ENCODE measurements at places on chromosomes 7 and 10.

- DNase-seq = no peak
Measured at GRCh38 chr7:128247640-128248194, 6.6 kb downstream of the LEP start.

GRCh38 chr10:20630092-20630643, 266.9 kb downstream of the NEBL start:
- DNase-seq = no peak

DNA sequence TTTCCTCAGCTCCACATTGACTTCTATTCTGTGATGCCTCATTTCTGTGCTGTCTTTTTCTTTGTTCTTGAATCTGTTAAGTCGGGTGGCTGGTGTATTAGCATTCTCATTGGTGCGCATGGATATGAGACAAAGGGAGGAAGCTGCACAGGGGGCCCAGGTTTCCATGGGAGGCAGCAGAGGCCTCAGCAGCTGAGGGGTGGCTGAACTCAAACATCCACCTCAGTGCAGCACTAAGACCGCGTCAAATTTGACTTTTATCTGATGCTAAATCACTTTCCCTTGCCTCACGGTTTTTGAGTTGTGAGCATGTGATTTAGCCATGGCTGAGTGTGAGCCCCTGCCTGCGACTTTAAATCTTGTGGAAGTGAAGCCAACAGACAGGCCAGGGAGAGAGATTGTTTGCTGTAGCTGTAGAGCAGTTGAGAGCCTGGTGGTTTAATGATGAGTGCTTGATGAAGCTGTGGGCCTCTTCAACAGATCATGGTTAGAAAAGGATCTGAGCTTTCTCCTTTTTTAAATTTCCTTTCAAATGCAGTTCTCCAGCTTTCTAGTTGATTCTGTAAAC, 193.3 kb upstream of the ZNF804B start:
- no peak for DNase-seq

DNA sequence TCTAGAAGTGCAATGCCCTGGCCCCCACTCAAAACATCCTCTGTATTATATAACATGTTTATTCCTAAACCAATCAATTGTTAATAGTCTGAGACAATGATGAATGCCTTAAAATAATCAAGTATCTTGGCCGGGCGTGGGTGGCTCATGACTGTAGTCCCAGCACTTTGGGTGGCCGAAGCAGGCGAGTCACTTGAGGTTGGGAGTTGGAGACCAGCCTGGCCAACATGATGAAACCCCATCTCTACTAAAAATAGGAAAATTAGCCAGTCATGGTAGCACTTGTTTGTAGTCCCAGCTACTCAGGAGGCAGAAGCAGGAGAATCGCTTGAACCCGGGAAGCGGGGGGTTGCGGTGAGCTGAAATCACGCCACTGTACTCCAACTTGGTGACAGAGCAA, 29.4 kb upstream of the CACNA2D1 start:
- DNase-seq = no peak

GRCh38 chr10:17835688-17836087, 26.5 kb downstream of the MRC1 start:
- DNase-seq = no peak

- no peak for DNase-seq
Measured at GRCh38 chr7:82442492-82443035, 1.0 kb downstream of the CACNA2D1 start.

DNA sequence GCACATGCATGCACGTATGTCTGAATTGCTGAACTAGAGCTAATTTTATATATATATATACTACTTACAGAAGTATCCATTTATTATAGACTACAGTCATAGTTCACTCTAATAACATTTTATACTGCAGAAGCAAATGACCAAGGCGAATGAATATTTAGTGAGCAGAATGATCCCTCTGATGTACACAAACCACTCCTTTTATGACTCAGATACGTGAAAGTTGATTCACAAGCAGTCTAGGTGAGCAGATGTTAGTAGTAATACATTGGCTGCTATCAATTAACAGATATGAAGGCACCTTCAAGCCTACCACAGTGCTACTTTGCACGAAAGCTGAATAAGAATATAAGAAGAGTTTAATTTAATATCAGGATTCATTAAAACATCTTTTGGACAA, 10.4 kb downstream of the GPAM start:
- no peak for DNase-seq

DNA sequence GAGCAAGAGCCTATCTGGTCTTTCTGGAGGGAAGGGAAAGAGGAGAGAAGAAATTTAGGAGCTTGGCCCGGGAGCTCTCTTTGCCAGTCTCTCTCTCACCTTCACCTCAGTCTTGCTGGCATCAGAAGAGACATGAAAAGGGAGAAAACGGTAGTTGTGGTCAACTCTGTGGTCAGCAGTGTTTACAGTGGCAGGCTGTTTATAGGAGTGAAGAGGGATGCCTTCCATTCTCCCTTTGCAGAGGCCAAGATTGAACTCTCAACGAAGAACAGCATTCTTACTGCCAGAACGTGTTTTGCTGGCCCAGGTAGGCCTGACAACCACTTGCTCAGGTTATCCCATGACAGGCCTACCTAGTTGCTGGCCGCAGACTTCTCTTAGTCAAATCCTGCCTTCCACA, 133.3 kb downstream of the CCDC3 start:
- no peak for DNase-seq

DNA sequence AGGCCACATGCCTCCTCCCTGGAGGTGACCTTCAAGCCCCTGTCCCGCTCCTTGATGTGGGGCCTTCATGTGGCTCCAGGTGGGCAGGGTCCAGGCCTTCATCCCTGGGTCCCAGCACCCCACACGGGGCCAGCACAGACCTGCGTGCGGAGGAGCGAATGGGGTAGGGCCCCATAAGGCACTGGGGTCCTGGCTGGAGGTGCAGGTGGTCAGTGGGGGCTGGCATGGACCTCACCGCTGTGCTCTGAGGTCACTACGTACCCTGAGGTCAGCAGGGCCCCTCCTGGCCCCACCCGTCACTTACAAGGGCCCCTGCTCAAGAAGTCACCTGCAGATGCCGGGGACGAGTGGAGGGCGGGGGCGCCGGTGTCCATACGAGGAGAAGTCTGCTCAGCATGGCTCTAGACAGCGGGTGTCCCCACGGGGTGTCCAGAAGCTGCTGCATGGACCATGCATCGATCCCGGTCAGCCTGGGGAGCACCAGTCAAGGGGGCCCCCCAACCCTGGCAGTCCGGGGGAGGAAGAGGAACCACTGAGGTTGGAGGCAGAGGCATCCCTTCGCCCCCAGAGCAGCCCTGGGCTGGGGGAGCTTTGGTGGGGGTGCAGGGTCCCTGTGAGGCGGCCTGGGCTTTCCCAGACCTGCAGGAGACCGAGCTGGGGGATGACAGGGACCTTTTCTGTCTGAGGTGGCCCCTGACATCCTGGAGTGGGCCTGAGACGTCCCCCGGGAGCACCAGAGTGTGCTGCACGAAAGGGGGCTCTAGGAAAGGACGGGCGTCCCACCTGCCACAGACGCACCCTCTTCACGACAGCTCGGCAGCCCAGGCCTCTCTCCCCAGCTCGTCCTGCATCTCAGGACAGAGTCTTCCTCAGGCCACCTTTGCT, 34.6 kb downstream of the UNCX start:
- DNase-seq = no peak

- DNase-seq = no peak
Measured at GRCh38 chr10:97028126-97028831, 157.5 kb downstream of the SLIT1 start.

DNA sequence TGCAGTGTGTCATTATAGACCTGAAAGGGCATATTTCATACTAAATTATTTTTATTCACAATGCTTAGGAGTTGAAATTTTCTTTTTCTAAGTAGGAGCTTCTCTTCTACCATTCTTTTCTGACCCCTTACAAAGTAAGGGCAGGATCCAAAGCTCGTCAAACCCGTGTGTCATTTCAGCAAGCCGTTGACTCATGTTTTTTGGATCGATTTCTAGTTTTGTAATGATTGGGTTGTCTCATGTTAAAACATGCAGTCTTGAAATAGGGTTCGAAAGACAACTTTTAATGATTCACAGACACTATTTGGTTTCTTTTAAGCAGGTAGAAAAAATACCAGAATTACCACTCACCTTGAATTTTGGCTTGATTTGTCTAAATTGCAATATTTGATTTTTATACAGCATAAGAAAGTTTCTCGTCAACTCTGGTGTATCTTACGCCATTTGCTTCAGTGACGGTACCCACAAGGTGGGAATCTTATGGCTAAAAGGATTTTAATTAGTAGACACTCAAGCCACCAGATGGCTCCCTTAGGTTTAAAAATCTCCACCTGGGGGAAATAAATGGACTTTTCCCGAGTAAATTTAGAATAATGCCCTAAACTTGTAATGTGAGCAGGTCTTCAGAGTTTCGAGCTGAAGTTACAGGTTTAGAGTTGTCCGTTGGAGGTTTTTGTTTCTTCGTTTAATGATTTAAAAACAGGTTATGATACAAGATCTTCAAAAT, 283.4 kb downstream of the CCDC3 start:
- no peak for DNase-seq

DNA sequence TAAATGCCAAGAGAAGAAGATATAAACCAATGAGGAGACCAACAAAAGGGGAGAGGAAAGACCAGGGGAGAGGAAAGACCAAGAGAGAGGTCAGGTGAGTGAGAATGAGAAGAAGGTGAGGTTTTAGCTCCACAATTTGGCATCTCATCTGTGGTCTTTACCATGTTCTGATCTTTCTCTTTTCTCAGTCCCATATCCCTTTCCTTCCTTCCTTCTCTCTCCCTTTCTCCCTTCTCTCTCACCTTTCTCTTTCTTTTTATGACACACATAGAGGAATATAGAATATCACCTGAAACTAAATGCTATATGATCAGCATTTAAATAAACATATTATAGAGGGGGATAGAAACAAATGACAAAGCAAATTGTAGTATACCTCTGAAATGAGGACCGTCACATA, 57.4 kb downstream of the ATE1 start:
- DNase-seq = no peak

DNA sequence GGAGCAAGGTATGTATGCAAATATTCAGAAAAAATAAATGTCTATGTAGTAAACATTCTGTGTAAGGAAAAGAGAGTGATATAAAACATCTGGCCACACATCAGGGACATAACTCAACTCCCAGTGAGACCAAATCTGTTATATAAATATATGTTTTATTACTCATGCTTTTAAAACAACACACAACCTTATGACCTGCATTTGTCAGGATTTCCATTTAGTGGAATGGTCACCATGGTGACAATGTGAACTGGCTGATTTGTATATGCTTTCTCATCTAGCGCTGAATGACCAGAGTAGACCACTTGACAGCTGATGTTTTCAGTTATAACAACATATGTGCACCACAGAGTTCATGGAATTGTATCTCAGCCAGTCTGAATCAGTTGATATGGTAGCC, 551.7 kb downstream of the HTR7 start:
- DNase-seq = no peak

DNA sequence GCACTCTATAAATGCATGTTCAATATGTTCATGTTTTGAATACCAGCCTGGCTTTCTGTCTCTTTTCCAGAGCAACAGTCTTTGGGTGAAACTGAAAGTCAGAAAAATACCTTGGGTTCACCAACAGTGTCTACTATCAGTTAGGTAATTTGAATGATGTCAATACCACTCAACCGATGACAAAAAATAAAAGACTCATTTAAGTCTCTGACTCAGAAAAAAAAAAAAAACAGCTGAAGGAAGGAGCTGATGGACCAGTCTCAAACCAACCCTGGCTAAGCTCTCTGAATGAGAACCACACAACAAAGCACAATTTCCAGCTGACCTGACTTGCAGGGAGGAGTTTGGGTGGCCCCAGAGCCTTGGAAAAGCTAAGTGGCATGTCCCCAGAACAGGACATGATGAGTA, 42.5 kb downstream of the ABLIM1 start:
- DNase-seq = no peak

DNA sequence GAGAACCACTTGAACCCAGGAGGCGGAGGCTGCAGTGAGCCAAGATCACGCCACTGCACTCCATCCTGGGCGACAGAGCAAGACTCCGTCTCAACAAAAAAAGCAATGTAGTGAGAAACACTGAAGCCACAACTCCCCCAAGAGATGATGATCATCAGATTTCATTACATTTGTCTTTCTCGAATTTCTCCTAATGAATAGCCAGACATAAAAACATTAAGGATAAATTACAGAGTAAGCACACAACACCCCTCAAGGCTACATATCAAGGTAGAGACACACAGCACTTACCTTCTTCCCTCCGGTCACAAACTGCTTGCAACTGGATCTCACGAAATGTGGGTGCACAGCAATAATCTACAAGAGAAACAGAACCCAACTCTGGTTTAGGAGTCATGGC, 91.5 kb downstream of the VPS41 start:
- no peak for DNase-seq

GRCh38 chr7:27235387-27236311, 7.0 kb upstream of the EVX1 start:
- no peak for DNase-seq

- DNase-seq = no peak
Measured at GRCh38 chr10:86678999-86679792, 10.9 kb downstream of the LDB3 start.

DNA sequence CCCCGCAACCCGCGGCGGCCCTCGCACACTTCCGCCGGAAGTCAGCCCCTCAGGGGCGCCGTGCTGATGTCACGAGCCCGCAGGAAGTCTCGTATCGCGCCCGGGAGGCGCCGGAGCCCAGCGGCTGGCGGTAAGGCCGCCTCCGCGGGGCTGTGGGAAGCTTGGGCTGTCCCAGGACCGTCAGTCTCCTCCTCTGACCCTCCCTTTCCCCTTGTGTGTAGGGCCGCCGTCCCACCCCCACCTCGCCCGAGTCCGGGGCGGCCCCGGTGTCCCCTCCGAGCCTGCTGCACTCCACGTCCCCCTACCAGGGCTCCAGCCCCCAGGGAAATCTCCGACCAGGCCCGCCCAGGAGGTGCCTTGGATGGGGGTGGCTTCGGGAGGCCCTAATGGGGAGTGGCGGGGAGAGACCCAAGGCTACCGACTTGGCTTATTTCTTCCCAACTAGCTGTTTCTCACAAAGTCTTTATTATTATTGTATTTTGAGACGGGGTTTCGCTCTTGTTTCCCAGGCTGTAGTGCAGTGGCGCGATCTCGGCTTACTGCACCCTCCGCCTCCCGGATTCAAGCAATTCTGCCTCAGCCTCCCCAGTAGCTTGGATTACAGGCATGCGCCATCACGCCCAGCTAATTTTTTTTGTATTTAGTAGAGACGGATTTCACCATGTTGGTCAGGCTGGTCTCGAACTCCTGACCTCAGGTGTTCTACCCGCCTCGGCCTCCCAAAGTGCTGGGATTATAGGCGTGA, at the start of gene ZDHHC4:
TSS of gene ZDHHC4 (plus strand) at position 86 of the 745 bp plus-strand sequence. CDS start 3,108 bp downstream, outside the sequence.
- peak; percentile 83 for DNase-seq

- no peak for DNase-seq
Measured at GRCh38 chr10:86801995-86802394, 45.6 kb downstream of the BMPR1A start.

- no peak for DNase-seq
Measured at GRCh38 chr7:91408388-91409154, 144.3 kb downstream of the FZD1 start.

DNA sequence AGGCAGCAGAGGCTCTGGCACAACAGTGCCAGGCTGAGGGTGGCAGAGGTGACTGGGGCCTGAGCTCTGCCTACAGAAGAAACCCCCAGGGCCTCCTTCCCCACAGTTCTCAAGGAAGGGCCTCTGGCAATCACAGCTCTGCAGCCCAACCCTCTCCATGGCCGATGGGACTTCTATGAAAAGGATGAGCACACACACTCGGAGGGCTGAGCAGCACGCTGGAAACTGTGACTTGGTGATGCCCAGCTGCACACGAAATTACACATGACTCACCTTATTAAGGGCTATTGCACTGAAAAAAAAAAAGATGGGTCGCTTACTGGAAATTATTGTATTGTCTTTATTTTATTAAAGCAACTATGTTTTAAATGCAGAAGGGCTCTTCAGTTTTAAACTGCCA, 42.9 kb upstream of the LRRC18 start:
- no peak for DNase-seq
